ENCODE measurements at places on chromosomes 1 and 21. TPM values are rescaled to one million over a fixed set of nuclear protein-coding genes. Genes with fewer than 3 reads are reported as not detected.

Gene B3GALT6
- total RNA-seq = 24.7 TPM

Gene BCL2L15
- 3.8 TPM for total RNA-seq

Gene AIRE
- total RNA-seq = not detected

Gene SNIP1
- 23.5 TPM for total RNA-seq

Gene OR10R2
- not detected for total RNA-seq

Gene PDZK1IP1
- total RNA-seq = not detected

Gene EDN2
- total RNA-seq = not detected

Gene VANGL2
- 27.5 TPM for total RNA-seq

Gene PTGFR
- 1.6 TPM for total RNA-seq

Gene SPATA1
- 0.63 TPM for total RNA-seq

Gene BNIPL
- total RNA-seq = 0.31 TPM

Gene PTPN7
- total RNA-seq = not detected

Gene PPIAL4G
- total RNA-seq = 2.2 TPM

Gene NR5A2
- total RNA-seq = not detected
